ENCODE measurements at places on chromosomes 4 and X.

DNA sequence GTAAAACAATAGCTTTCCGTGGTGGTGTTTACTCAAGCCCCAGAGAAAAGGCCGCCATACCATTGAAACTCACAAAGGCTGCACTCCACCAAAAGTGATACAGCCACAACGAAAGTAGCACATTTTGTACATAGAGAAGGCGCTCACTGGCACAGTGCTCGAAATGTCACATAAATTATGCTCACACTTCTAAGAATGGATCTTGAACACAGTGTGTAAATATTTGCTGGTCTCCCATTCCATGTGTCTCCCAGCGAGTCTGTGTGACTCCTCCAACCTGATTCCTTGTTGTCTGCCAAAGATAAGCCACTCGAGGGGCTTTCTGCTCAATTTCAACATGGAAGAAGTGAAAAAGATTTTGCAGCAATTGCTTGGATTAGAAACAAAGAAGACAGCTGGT lies 234.0 kb upstream of the VCX3A start:
- no peak for DNase-seq

DNA sequence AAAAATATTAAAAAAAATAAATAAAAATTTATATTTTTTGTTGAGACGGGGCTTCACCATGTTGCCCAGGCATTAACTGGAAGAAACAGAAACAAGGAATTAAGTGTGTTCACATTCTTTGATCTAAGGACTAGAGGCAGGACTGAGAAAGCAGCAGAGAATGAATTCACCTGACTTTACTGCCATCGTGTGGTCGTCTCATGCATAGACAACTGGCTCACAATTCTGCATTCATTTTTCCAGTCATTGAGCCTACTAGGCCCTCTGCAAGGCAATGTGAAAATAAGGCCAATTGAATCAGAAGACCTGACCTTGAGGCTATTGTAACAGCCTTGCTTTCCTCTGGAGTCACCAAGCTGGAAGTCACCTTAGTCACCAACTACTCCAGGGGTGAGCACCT lies 37.4 kb downstream of the LHFPL1 start:
- no peak for DNase-seq

DNA sequence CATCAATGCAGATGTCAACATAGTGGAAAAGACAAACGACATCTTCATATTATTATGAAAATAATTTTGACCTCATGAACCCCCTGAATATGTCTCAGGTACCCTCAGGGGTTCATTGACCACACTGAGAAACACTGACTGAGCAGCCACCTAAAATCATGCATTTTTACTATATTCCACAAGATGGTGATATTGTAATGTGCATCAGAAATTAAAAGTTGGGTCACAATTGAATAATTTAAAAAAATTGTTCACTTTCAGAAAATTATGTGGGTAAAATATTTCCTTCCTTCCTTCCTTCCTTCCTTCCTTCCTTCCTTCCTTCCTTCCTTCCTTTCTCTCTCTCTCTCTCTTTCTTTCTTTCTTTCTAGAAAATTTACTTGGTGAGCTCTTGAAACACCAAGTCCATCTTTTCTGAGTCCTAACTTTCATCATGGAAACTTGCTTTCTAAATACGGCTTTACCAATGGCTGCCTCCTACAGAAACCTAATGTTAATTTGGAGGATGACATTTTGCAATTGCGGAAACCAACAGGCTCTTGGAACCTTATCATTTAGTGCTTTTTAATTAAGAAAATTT lies 103.6 kb downstream of the RTL3 start:
- no peak for DNase-seq

DNA sequence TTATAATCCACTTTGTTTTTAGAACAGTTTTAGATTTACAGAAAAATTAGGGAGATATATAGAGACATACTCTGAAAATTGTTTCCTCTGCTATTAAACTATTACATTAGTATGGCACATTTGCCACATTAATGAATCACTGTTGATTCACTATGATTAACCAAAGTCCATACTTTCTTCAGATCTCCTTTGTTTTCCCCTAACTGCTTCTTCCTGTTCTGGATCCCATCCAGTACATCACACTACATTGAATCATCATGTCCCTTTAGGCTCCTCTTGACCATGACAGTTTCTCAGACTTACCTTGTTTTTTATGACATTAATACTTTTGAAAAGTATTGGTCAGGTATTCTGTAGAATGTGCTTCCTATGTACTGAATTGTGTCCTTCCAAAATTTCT lies 109.2 kb upstream of the EDNRA start:
- no peak for DNase-seq

- no peak for DNase-seq
Measured at GRCh38 chr4:55029821-55030503, 95.4 kb downstream of the KDR start.

DNA sequence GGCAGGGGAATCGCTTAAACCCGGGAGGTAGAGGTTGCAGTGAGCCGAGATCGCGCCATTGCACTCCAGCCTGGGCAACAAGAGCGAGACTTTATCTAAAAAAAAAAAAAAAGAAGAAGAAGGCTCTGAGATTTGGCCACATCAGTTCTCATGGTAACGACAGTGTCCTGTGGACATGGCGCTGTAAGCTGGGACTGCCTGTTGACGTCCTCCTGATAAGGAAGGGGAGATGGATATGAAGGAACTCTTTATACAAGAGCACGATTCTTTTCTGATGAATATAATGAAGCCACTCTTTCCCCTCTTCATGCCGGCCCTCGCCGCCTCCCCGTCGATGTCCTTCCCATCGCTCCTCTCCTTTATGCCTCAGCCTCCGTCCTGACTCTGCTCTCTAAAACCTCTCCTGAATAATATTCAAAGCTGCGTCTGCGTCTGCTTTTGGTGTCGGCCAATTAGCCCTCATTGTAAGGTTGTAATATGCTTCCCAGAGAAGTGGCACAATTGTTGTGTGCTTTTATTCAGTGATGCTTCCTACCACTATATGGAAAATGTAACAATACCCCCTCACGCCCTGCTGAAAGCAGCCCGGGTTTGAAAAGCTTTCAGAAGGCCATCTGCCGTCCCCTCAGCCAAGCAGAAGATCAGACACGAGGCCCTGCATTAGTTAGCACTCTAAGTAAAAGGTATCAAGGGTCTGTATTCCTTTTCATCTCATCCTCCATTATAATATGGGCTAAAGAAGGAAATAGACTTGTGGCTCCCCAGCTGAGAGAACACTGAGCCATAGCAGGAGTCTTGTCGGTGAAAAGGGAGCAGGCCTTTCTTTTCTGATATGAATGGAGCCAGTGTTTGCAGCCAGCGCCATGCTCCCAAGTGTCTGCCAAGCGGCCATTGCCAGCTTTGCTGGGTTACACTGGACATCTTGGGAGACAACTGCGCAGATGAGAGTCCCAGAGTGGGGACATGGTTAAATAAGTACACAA lies 22.1 kb upstream of the SCOC start:
- DNase-seq = no peak

DNA sequence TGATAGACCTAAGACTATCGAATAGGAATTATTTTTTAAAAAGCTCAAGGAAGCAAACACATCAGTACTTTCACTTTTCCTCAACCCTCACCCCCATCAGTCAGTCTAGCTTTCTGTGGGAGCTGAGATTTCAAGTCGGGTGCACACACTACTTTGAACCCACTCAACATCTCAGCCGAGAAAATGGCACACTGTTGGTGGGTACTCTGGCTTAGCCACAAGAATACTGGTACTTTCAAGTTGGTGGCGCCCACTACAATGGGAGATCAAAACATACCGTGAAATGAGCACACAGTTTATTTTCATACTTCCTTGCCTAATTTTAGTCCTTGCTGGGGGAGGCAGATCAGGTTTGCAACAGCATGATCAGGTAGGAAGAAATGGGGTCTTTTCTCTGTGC lies 10.2 kb downstream of the CD40LG start:
- DNase-seq = no peak

DNA sequence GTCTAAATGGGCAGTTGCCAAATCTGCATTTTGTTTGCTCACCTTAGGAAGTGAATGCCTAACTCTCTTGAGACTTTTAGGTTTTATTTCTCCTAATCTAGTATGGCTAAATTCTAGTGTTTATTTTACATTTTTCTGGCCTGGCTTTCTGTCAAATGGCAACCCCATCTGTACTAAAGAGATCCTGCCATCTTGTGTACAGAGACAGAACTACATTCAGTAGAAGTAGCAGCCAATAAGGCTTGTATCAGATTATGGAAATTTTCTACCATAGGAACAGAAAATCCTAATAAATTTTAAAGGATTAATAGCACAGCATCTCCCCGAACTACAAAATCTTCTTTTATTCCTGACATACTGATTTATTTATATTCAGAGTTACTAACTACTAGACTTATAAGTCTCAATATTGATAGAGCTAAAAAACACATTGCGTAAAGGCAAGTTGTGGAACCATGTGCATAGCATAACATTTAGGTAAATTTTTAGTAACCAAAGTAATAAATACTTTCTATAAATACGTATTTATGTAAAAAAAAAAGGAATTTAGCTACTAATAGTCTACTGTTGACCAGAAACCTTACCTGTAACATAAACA lies 45.5 kb downstream of the TMEM144 start:
- no peak for DNase-seq

DNA sequence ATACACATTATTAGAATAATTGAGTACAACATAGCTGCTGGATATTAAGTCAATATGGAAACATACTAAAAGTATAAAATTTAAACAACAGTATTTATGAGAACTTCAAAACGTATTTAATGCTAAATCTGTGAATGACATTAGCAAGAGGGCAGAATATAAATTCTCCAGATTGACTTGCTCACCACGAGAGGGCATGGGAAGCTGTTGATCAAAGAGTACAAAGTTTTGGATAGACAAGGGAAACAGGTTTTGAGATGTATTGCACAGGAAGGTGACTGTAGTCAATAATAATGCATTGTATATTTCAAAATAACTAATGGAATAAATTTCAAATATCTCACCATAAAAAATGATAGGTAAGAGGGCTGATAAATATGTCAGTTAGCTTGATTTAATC lies 768.2 kb downstream of the CENPC start:
- no peak for DNase-seq

DNA sequence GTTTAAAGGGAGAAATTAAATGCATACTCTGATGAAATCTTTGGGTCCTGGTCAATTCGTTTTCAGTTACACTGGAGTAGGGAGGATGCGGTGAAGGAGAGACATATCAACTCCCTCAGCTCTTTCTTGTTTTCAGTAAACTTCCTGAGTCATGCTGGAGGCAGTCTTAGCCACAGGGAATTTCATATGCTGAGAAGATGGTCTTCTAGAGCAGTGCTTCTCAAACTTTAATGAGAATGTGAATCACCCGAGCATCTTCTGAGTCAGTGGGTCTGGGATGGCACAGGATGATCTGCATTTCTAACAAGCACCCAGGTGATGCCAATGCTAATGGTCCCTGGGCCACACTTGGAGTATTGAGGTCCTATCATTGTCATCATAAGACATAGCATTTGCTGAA lies 214.5 kb downstream of the KIT start:
- no peak for DNase-seq

DNA sequence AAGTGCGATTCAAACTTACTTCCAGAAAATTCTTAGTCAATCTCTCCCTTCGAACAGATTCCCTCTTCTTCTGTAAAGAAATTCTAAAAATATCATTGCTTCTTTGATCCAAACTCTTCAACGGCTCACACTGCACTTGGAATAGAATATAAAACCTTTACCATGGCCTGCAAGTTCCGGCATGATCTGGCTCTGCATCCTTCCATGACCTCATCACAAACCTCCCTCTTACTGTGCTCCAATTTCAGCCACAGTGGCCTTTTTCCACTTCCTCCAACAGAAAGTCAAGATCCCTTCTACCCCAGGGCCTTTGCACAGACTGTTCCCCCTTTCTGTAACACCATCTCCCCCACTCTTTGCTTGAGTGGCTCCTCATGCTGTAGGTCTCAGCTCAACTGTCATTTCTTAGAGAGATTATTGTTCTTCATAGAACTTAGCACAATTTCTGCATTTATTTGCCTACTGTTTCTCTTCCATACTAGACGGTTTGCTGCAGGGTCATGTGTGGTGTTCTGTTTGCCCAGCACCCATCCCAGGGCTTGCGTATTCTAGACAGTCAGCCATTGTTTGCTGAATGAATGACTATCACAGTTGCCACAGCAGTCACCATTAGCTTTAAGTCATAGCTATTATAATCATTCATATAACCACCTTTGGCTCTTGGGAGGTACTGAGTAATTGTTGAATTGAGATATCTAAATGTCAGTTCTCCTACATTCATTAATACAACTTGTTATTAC lies 1.9 kb upstream of the STOX2 start:
- no peak for DNase-seq

GRCh38 chr4:64158648-64159326 lies 250.5 kb downstream of the TECRL start:
- DNase-seq = peak; percentile 32

DNA sequence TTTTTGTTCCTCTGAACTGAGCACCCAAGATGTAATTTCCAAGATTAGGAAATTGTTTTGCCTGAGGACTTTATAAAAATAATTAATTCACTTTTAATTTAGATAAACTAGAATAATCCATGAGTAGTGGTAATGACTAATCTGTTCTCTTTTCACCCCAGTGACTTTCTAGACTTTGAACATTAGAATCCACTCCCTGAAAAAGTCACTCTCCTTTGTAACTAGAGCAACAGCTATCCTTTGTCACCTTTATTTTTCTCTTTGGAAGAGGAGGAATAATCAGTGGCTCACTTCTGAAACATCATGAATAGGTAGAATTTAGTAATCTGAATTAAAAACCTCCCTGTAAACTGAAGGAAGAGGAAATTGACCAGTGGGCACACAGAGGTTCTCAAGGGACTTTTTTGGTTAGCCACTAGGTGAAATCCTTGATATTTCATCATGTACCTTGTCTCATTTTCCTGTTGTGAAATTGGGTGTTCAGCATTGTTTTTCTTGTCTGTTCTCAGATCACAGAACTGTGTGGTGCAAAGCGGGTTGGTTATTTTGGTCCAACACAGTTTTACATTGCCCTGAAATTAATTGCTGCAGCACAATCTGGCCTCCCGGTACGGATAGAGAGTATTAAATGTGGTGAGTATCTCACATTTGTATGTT lies 59.4 kb downstream of the REPS2 start:
- DNase-seq = no peak

DNA sequence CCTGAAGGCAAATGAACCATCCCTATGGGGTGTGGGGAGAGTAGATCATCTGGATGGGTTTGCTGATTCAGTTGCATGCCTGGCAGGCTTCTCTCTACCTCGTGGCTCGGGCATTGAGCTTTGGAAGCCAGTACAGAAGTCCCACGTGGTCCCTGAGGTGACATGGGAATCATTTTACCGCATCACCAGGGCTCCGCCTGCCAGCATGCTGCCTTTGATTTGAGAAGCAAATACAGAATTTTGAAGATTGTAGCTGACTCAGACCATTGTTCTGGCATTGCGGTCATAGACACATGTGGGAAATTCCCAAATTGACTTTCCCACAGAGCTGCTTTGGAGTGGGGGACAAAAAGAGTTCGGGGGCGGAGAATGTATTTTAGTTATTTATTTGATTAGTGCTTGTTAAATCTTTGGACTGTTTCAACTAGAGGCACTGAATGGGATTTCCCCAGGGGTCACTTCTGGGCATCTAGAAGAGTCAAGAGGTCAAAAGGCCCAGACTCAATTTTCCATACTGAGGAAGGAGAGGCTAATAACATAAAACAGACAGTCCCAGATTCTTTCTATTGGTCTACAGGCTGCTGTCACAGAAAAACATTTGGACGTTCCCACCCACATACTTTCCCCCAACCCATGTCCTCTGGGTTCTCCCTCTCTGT lies 79.3 kb downstream of the NHSL2 start:
- peak; percentile 35 for DNase-seq

Measured in heart left ventricle (tissue), 16 donors.